Right renal cortex interstitium (tissue), 3 donors: ENCODE measurements at places on chromosomes 2 and 18. TPM values are rescaled to one million over a fixed set of nuclear protein-coding genes. Genes with fewer than 3 reads are reported as not detected.
A peak's percentile ranks its signal among the peaks of the same experiment; 100 is the strongest.

The AQP12B gene
- 0.14 TPM for polyA plus RNA-seq

The LYPD6 gene
- 18.1 TPM for polyA plus RNA-seq

GRCh38 chr2:99140860-99141109 is 722 bp upstream of the C2orf15 start:
- no peak for DNase-seq

DNA sequence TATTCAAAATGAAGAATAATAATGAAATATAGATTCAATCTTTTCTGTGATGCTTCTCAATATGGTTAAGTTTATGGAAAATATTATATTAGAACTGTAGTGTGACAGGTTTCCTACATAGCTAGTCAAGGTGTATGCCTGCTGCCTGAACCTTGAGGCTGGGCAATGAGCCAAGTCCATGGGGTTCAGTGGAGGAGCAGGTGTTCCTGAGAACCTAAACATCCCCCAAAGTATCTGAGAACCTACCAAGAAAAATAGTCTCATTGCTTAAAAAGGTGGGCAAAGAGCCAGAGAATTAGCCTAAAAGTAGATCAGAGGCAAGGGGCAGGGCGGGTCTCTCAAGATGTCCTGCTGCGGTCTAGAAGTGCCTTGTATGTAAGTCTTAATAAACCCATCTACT is 185.9 kb upstream of the SPHKAP start:
- no peak for DNase-seq

- no peak for DNase-seq
Measured at GRCh38 chr18:8627107-8627472, 17.9 kb downstream of the RAB12 start.

GRCh38 chr2:219539926-219540678 is 3.5 kb downstream of the CHPF start:
- DNase-seq, result no peak

GRCh38 chr2:53490659-53491058 is 276.9 kb upstream of the CHAC2 start:
- no peak for DNase-seq

GRCh38 chr2:46200100-46200690 is 97.0 kb upstream of the EPAS1 start:
- no peak for DNase-seq

- no peak for DNase-seq
Measured at GRCh38 chr2:65630643-65631042, 198.2 kb upstream of the SPRED2 start.

DNA sequence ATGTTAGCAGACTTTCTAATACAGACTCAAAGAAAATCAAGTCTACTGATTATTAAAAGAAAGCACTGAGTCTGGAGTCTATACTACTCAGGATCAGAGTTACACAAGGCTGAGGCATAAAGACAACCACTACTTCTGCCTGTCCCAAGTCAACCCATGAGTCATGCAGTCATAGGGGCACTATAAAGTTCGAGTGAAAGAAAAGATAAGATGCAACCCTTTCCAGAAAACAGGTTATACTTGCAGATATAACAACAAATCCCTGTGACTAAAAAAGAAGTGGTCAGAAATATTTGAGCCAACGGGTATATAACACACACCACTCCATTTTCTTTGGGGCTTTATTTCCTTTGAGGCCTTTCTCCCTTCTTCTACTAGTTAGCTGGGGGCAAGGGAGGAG is 18.6 kb upstream of the SCRN3 start:
- no peak for DNase-seq

- no peak for DNase-seq
Measured at GRCh38 chr2:10504994-10505820, 57.1 kb upstream of the ODC1 start.

DNA sequence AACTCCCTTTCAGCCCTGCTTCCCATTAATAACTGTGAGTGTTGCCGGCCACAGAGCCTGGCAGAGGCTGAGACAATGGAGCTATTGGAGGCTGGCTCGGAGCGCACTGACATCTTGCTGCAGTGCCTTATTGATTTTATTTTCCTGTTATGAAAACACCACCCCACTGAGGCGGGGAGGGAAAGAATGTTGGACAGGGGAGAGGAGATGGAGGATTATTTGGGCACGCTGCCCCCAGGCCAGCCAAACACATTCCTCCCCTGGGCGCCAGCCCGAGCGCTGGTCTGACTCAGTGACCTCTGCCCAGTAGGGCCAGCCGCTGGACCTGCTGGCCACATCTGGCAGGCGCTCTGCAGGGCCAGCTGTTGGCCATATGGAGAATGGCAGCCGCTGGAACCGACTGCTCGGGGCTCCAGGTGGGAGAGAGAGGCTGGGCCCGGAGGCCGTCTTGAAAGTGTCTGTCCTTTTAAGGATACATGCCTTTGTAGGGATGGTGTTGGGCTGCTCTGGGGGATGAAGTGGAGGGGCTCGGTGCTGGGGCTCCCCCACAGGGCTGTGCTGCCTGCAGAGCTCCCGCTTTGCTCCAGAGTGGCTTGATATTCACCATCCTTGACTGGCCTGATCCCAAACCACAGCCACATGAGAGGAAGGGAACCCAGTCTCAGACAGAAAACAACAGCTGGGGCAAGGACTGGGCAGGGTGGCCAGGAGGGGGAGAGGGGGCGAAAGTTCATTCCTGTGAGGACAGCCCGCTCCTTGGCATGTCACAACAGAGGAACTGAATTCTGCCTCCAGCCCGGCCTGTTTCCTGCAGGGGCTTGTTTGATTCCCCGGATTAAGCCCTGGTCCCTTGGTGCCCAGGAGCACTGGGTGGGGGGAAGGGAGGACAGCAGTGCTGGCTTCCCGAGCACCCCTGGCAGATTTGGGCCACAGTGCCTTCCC is 179.0 kb downstream of the KLHL29 start:
- no peak for DNase-seq

DNA sequence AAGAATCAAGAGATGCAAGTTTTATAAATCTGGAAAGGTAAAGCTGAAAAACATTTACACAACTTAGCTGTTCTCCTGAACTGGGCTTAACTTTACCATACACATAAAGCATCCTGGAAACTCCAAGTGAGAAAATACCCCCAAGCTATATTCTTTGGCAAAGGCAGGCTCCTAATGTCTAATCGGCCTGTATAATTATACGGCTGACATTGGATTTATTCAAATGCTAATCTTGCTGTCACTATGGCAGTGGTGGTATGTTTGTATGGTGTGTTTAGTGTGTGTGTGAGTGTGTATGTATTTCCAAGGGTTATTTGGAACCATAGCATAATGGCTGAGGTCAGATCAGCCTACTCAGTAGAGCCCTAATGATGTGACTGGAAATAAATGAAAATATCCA is 1031.8 kb upstream of the ZEB2 start:
- DNase-seq, result no peak

GRCh38 chr2:28444956-28445355 is 50.9 kb upstream of the PLB1 start:
- DNase-seq, result no peak

GRCh38 chr2:13877571-13877970 is 754.9 kb upstream of the LRATD1 start:
- no peak for DNase-seq

DNA sequence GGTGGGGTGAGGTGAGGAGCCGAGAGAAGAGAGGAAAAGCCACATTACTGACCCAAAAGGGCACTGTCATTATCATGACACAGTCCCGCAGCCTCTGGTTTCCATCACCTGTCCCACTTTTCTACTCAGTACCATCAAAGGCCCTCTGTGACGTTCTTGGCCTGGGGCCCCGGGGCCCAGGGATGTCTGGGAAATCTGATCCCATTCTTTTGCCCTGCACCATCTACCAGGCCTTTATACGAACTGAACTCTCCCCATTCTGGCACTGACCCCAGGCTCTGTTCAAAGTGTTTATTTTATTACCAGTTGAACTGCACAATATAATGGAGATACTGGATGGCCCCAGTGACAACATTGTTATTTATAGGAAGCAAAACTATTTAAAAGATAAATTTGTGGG is 89.1 kb downstream of the COL6A3 start:
- DNase-seq, result no peak

GRCh38 chr2:177334940-177335543 is 57.5 kb upstream of the AGPS start:
- peak; percentile 53 for DNase-seq
